H4 (cell line): ENCODE measurements at places on chromosomes 16 and 17. TPM values are rescaled to one million over a fixed set of nuclear protein-coding genes. Genes with fewer than 3 reads are reported as not detected.

The RAB37 gene
- not detected in 2 replicates for total RNA-seq

The VAMP2 gene
- 0.64 TPM in 2 replicates for total RNA-seq

The SLC13A5 gene
- not detected in 2 replicates for total RNA-seq

The THAP11 gene
- 39.5 and 43.7 TPM in 2 replicates for total RNA-seq

The SLC43A2 gene
- total RNA-seq: 2.9 and 4.7 TPM in 2 replicates

The LRRC37A gene
- total RNA-seq: 0.33 and 1.0 TPM in 2 replicates

The MMP15 gene
- total RNA-seq: 1.6 and 2.0 TPM in 2 replicates

The LRRC37A2 gene
- 1.5 and 1.7 TPM in 2 replicates for total RNA-seq

The SCGB1C2 gene
- total RNA-seq: not detected in 2 replicates

The POLDIP2 gene
- total RNA-seq: 108 and 110 TPM in 2 replicates

The TCAP gene
- total RNA-seq: 0.81 TPM in 1 of 2 replicates, not detected in the other

The MYO15B gene
- total RNA-seq: 0.02 and 1.1 TPM in 2 replicates

The TMEM238L gene
- total RNA-seq: not detected in 2 replicates

The TEX14 gene
- total RNA-seq: 0.06 TPM in 1 of 2 replicates, not detected in the other

The CTDNEP1 gene
- 18.2 and 19.8 TPM in 2 replicates for total RNA-seq

The DLG4 gene
- total RNA-seq: 2.3 and 3.9 TPM in 2 replicates

The RSAD1 gene
- total RNA-seq: 18.7 and 19.3 TPM in 2 replicates

The PDPK1 gene
- 8.2 and 9.4 TPM in 2 replicates for total RNA-seq

The CIITA gene
- total RNA-seq: 0.19 and 0.72 TPM in 2 replicates

The LGALS9B gene
- not detected in 2 replicates for total RNA-seq

The NPIPB9 gene
- total RNA-seq: 0.46 and 1.7 TPM in 2 replicates

The CYGB gene
- 0.25 and 1.8 TPM in 2 replicates for total RNA-seq

The ITGA2B gene
- 0.21 and 0.82 TPM in 2 replicates for total RNA-seq

The SULT1A2 gene
- 2.0 and 2.8 TPM in 2 replicates for total RNA-seq

The SLC6A2 gene
- total RNA-seq: not detected in 2 replicates

The KLHL10 gene
- not detected in 2 replicates for total RNA-seq

The LDHD gene
- 0.10 and 2.4 TPM in 2 replicates for total RNA-seq

The ABCC11 gene
- total RNA-seq: 0.02 TPM in 1 of 2 replicates, not detected in the other

The MAF gene
- 6.6 and 7.9 TPM in 2 replicates for total RNA-seq

The MILR1 gene
- total RNA-seq: 20.3 and 24.8 TPM in 2 replicates
